ENCODE measurements at places on chromosomes 7 and 10.

DNA sequence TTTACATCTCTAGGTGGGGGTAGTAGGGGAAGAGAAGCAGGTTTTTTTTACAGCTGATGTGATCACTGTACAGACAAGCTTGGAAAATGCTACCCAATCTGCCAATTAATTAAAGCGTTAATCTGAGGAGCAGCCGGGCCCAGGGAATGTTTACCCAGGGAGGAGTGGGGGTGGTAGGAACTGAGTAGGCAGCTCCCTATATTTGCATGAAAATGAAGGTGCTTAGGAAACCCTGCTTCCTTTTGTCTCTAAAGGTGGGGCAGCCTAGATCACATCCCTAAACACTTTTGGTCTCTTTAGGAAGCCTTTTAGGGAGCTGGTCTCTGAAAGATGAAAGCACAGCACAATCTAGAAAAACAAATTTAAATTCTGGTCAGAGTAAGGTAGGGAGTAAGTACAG, 53.0 kb upstream of the NFKB2 start:
- no peak for DNase-seq

DNA sequence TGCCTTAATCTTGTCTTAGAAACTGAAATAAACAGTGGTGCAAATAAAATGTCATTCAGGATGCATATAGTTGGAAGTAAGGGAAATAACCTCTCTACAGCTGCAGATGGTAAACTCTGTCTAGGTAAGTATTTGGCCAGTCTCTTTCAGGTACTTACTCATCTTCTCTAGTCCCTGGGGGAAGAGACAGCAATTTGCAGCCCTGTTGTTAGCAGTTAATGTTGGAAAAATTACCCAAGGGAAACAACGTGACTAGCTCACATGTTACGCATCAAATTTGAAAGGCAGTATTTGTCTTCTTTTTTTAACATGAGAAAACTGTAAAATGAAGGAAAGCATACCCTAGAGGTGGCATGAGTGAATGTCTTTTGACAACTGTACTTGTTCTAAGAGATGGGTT, 3.2 kb upstream of the HUS1 start:
- DNase-seq: no peak

GRCh38 chr10:125479059-125479458, 203.9 kb downstream of the TEX36 start:
- no peak for DNase-seq

DNA sequence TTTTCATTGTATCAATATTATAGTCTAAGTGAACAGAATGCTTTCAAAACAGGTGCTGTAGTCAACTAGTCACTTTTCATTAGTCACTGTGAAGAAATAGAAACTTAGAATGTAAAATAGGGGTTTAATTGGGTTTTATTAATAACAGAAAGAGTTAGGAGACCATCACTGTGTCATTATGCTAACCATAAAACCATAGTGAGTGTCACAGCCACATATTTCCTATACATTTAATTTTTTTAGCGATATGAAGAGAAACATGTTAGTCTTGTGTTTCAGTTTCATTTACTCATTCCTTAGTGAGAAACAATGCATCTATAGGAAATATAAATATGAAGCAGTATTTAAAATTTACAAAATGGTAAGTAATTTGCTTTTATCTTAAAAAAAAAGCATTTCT, 22.2 kb downstream of the SPAG6 start:
- DNase-seq: no peak

DNA sequence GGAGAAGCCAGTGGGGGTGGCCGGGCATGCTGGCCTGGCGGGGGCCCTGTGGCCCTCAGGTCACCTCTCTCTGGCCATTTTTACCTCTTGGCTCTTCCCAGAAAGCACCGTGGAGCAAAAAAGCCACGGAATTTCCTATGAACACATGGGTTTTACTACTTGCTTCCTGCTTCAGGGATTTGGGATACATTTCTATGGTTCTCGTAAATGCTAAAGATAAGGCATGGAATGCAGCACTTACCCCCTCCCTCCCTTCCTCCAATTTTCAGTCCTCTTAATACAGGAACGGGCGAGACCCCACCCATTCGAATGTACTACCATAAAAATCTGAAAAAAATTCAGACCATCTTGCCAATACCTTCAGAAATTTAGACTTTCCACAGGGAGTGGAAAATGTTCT, 279.7 kb downstream of the ARHGAP12 start:
- no peak for DNase-seq

DNA sequence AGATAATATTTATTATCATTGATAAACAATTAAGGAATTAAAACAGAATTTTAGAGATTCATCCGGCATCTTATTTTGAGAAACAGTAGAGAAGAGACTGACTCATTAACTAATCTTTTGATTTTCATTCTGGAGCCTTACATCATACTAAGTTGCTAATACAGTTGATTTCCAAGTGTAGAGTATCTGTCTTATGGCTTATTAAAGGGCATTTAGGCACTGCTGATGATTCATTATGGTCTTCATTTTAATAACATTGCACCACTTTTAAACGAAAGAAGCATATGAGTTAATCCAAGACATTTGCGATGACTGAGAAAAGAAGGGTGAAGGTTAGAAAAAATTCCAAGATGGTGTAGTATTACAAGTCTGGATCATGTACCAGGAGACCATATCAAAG, 186.0 kb upstream of the CACNA2D1 start:
- DNase-seq: no peak

DNA sequence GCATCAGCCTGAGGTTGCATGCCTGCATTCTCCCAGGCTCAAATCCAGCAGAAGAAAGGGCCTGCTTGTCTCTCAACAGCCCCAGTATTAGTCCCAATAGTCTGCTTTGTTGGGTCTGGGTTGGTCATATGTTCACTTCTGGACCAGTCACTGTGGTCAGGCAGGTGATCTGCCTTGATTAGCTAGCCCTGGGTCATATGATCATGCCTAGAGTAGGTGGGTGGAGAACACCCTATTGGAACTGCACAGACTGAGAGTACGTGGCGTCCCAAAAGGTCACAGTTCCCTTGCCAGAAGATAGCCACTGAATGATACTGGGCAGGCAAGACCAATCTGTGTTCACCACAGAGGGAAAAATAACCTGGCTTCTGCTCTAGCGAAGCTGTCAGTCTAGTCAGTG, 80.1 kb downstream of the SH2D4B start:
- DNase-seq: no peak

DNA sequence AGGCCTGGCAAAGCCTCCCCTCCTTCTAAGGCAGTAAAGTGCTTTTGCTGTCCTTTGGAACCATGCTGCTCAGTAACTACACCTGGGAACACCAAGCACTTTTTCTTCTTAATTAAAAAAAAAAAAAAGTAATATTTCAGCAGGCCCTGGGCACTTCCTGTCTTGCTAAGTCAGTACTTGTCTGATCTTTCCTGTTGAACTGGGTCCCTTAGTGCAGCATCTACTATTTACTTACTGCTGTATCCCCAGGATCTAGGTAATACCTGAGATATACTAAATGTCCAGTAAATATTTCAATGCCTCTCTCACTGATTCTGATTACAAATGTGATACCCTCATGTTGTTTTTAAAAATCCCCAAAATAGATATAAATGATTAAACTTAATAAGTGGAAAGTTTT, 77.4 kb downstream of the PPP1R3C start:
- no peak for DNase-seq

DNA sequence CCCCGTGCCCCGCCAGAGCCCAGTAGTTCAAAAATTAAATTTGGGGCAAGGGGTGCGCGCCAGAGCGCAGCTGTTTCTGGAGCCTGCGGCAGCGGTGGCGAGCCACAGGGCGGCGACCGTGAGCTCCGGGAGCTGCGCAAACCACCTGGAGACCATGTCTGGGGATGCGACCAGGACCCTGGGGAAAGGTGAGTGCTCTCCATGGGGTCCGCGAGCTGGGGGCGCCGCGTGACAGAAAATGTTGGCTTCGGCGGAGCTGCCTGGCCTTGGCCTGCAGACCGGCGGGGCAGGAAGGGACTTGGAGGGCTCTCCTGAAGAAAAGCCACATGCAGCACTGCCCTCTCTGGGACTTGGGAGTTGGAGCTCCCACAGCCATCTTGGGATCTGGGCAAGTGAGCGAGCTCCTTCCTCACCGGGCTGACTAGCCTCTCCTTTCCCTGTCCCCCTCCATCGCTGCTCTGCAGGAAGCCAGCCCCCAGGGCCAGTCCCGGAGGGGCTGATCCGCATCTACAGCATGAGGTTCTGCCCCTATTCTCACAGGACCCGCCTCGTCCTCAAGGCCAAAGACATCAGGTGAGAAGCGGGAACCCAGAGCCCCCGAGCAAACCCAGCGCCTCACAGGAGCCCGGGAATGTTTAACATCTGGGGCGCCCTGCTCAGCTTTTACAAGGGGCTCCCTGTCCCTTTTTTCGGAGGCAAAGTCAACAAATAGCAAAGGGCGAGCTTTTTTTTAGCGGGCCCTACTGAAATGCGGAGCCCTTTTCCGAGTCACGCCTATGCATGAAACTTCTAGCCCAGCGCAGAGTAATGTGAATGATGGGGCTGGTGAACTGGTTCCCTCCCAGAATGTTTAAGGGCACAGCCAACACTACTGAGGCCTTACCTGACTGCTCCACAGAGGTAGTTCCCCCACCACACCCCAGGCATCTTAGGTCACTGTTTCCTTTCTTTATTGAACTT, 6.1 kb downstream of the GSTO2 start:
- peak; percentile 16 for DNase-seq

DNA sequence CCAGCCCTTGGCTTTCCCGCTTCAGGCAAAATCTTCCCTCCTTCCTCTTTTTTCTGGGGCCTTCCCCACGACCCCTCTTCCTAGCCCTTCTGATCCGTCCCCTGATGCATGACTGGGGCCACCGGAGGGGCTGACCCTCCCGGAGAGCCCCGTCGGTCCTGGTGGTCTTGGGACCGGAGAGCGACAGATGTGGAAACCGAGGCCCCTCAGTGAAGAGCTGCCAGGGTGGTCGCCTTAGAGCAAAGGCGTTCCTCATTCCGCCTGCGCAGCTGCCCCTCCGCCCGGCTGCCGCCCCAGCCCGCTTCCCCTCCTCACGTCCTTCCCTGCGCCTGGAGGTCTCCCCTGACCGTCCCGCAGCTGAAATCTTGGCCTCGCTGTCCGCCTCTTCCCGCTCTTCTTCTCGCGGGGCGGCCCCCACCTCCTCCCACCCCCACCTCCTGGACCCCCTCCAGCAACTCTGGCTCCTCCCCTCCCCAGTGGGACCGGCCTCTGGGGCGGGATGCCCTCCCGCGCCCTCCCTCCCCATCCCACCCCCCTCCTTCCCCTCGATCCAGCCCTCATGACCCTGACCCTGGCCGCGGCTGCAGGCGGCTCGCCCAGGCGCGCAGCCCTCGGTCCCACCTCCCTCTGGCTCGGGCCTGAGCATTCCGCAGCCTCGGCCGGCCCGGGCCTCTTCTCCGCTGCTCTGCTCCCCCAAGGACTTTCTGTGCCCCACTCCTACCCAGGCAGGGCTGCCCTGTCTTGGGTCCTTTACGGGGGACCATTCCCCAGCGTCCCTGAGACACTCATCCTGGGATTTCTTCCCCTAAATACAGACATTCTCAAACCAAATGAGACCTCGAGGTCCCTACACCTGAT, at the start of gene RARRES2:
RARRES2 (minus strand) TSS at position 367 of the 858 bp plus-strand sequence. CDS start 1,020 bp downstream, outside the sequence.
- no peak for DNase-seq

DNA sequence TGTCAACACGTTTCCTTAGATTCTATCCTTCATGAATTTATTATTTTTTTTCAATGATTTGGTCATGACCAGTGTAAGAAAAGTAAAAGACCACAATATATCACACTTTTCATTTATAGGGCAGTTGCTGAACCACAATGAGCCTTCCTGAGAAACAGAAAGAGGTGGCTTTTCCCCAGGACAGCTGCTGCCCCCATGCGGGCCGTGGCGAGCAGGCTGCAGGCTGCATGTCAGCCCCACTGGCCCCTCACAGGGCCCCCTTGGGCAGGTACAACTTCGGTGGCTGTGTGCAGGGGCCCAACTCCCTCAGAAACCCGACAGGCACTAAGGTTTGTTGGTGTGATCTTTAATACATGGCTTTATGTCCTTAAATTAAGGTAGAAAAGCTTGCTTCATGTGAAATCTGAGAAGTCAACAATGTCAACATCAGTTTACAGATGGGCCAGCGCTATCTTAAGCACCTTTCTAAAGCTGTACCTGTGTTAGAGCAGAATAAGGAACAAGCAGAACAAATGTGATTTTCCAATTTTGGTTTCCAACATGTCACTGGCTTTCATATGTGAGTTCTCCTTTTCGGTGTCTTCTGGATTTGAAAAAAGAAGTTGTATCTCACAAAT, 10.6 kb downstream of the BEND7 start:
- no peak for DNase-seq

GRCh38 chr7:133081119-133081598, 731 bp downstream of the CHCHD3 start:
- no peak for DNase-seq

DNA sequence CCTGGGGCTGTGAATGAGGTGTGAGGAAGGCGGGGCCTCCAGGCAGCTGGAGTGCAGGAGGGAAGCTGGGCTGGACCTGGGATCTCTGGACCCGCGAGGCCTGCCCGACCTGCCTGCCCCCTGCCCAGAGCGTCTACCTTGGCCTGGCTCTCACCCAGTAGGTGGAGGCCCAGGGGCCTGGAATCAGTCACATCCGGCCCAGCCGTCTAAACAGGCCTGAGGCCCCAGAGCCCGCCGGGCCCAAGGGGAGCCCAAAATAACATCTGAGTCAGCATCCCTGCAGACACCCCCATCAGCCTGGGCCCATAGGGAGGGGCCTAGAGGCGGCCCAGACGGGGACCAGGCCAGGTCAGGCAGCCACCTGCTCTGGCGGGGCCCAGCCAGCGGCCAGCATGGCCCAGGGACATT, 15.1 kb upstream of the ELN start:
- no peak for DNase-seq
